ENCODE measurements at places on chromosomes 6 and 20.

DNA sequence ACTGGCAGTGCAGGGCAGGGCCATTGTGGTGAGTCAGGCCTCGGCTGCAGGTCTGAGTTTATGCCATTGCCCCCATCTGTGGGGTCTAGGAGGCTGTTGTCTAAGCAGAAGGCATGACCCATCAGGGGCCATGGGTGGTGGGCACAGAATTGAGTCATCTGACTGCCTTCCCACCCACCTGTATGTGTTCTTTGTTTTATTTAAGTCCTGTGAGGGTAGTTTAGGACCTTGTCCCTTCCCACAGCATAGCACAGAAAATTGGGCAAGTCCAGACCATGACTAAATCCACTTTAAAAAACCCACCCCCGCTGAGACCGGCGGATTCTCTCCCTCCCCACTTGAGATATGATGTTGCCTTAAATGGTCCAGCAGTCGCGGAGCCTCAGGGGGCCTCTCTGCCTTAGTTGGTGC lies 40.3 kb downstream of the ERMARD start:
- no peak for DNase-seq

- DNase-seq: no peak
Observed at GRCh38 chr6:90868256-90868655, 281.4 kb upstream of the MAP3K7 start.

GRCh38 chr6:53239526-53239925 lies 90.9 kb upstream of the GCM1 start:
- no peak for DNase-seq

DNA sequence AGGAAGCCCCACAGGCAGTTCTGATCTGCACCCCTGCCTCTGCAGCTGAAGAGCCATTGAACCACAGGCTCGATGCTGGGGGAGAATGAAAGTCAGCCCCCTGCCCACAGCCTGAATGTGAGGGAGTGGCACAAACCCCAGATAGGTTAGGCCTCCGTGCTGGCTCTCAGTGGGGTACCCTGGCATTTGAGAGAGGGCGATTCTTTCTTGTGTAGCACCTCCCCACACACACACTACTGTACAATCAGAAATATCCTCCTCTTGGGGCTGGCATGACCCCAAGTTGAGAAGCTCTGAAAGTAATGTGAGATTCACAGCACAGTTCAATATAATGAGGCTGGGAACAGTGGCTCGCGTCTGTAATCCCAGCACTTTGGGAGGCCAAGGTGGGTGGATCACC lies 17.9 kb downstream of the TTBK1 start:
- no peak for DNase-seq

DNA sequence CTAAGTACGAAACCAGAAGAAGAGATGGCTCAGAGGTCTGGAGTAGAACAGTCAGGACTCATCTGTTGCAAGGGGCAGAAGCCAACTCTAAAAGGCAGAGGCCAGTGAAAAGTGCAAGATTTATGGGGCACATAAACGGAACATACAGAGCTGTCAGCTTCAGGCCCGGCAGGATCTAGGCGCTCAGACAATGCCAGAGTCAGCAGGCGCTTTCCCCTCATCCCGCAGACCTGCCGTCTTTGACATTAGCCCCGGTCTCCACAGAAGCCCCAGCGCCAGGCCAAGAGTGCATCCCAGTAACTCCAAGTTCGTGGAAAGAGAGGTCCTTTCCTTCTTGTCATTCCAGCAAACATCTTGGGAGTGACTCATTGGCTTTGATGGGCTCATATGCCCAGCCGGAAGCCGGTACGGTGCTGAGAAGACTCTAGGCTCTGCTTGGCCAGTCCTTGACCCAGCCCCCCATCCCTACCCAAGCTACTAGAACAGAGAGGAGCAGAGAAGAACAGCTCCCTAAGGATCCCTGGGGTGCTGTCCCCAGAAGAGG lies 260.9 kb downstream of the TAF4 start:
- no peak for DNase-seq

- DNase-seq: no peak
Observed at GRCh38 chr6:69816569-69816968, 19.8 kb upstream of the LMBRD1 start.

GRCh38 chr6:12223383-12223782 lies 66.8 kb upstream of the EDN1 start:
- no peak for DNase-seq

DNA sequence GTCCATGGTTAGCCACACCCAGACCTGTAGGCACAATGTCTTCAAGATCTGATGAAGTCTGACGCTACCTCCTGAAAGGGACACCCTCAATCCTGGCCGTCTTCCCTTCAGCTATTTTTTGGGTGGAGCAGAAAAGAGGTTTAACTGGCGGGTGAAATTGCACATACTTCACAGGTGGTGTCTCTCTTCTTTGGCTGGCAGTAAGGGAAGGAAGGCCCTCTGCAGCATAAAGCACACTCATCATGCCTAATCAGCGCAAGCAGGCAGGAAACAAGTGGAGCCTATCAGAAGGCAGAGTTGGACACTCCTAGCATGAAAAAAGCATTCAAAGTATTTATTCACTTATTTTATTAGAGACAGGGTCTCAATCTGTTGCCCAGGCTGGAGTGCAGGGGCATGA lies 32.9 kb downstream of the PNLDC1 start:
- DNase-seq: no peak

GRCh38 chr6:64789476-64789875 lies 917.5 kb downstream of the EYS start:
- DNase-seq: no peak

- DNase-seq: no peak
Observed at GRCh38 chr20:63175038-63175895, 40.7 kb downstream of the YTHDF1 start.

DNA sequence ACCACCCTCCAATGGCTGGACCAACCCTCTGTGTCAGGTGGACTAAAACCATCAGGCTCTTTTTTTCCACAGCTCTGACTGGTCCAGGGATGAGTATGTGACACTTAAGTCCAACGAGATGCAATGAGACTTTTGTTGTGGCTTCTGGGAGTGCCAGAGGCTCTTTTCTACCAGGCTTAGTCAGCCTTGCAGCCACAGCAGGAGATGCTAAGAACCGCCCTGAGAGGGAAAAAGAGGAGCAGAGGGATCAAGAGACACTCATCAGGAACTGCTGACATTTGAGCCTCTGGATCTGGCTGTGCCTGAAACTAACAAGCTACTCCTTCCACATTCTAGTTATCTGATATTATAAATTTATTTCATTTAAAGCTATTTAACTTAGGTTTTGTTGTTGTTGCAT lies 270.9 kb upstream of the SULF2 start:
- DNase-seq: no peak

DNA sequence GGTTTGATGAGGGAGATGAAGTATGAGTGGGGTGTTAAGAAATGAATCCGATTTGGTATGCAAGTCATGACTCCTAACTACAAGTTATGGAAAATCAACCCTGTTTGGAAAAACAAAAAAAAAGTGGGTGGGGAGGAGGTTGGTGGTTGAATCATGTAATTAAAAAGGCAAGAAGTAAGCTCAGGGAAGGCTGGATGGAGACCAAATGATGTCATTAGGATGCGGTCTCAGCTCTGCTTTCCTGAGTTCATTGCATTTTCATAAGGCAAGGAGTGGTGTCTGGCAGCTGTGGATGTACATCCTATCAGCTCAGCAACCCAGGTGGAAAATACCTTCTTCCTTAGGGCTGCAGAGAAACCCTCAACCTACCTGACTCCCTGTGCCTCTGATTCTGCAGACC lies 60.4 kb upstream of the AKAP12 start:
- no peak for DNase-seq

DNA sequence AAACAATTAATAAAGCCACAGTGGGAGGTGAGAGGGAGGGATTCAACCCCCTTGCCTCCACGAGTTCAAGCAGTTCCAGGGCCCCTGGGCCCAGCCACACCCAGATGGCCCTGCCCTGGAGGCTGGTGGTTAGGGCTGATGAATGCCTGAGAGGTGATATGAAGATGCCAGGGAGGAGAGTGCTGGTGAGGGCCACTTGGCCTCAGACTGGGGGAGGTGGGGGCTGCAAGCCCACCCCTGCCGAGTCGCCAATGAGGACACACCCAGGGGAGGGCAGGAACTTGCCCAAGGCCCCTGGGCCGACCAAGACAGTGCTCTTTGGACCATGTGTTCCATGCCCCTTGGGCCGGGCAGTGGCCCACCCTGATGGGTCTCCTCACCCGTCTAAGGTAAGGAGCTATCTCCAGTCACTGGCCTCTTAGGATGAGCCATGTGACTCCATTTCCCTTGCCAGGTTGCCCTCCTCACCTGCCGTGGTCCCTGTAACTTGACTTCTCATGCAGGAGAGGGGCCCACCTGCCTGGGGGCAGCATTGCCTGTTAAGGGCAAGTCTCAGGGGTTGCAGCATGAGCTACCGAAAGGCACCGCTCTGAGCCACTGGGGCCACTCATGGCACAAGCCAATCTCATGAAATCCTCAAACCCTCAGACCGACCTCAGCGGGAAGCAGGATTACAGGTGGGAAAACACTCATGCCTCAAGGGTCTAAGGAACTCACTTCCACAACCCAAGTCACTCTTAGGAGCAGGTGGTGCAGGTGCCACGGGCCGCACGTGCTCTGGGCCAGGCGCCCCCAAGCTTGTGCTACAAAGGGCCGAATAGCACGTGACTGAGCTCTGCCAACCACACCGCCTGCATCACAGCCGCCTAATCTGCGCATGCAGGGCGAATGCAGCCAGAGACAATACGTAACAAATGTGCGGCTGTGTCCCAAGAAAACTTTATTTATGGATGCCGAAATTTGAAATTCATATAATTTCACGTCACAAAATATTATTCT lies 147.4 kb upstream of the MLN start:
- DNase-seq: no peak

DNA sequence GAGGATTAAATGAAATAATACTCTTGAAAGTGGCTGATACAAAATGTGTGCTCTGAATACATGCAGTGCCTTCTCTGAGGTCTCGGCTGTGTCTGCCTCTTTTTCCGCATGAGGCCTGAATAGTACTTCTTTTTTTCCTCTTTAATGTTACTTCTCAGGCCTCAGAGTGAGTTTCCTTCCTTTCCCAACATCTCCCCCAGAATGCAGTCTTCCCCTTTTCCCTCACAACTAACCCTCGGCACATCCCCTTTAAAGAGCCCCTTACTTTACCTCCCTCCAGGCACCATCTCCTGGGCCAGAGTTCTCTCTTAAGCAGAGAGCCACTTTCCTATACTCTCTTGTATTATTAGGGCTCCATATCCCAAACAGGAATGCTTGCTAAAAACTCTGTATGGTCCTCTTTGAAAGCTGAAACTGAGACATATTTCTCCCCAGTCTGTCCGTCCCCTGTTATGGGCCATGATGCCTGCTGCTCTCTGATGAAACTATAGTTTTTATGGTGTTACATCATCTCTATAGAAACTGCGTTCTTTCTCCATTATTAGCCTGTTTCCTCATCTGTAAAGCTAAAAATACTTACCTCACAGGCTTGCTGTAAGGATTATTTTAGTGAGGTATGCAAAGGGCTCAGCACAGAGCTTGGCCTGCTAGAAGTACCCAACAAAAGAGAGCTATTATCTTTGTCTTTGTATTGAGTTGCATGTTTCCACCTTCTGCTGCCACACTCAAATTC lies 2.3 kb downstream of the PLAGL2 start:
- DNase-seq: no peak

DNA sequence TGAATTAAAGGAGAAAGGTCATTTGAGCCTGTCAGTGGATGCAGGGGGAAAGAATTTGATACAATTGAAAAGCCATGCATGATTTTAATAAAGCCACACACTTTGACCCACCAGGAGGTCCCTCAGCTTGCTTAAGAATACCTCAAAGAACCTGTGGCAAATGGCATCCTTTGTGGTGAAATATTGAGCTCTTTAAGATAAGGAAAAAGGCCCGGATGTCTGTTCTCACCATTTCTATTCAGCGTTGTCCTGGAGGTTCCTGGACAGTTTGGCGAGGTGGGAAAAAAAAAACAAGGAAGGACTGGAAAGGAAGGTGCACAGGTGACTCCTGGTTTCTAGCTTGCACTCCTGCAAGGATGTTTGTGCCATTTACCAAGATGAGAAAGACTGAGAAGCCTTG lies 91.0 kb downstream of the TOX2 start:
- DNase-seq: no peak

DNA sequence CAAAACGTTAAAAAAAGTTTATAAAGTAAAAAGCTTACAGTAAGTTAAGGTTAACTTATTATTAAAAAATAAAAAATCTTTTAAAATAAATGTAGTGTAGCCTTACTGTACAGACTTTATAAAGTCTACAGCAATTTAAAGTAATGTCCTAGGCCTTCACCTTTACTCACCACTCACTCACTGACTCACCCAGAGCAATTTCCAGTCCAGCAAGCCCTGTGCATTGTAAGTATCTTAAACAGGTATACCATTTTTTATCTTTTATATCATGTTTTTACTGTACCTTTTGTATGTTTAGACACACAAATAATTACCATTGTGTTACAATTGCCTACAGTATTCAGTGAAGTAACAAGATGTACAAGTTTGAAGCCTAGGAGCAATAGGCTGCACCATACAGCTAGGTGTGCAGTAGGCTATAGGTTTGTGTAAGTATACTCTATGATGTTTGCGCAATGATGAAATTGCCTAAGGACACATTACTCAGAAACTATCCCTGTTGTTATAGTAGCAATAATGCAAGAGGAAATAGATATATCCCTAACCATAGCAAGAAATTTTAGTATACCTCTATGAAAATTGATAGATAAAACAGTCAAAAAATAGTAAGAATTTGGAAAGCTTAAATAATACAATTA lies 39.5 kb downstream of the FBXO5 start:
- no peak for DNase-seq

- DNase-seq: no peak
Observed at GRCh38 chr6:41536795-41537758, 9.1 kb upstream of the FOXP4 start.

GRCh38 chr6:95417856-95418255 lies 159.5 kb upstream of the MANEA start:
- no peak for DNase-seq

GRCh38 chr20:37072293-37073196 lies 23.3 kb downstream of the RBL1 start:
- no peak for DNase-seq

DNA sequence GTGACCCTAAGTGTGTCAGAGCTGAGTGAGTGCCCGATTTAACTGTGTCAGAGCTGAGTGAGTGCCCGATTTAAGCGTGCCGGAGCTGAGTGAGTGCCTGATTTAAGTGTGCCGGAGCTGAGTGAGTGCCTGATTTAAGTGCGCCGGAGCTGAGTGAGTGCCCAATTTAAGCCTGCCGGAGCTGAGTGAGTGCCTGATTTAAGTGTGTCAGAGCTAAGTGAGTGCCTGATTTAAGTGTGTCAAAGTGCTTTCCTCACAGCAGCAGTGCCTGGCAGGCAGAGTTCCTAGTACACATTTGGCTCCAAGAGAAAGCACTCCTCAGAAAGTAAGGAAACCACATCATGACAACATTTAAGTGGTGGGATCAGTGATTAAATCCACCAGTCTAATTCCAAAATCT lies 13.2 kb downstream of the SERAC1 start:
- DNase-seq: no peak

DNA sequence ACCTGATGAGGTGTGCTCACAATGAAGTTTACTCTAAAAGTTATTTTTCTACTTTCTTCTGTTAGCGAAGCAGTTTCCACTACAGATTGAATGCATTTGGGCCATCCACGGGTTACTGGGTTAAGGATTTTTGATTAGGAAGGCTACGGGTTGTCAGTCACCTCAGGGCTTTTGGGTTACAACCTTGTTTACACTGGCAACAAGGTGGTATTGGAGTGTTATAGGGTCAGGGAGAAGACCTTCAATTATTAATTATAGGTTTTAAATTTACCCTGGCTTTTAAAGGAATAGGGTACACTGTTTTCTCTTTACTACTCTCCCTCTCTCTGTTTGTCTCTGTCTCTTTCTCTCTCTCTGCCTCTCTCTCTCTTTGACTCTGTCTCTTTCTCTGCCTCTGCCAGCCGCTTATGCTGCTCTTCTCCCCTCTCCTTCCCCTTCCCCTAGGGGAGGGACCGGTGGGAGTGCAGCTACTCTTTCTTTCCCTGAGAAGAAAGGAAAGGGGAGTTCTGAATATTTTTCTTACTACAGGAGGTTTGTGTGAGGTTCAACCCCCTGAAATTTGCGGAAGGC lies 40.2 kb upstream of the AGPAT4 start:
- no peak for DNase-seq

Measured in stimulated activated CD8-positive, alpha-beta memory T cell treated with anti-CD3 and anti-CD28 coated beads, Interleukin-15, amount 100 ng/mL, for 1 hour (primary cell).